Left ventricle myocardium inferior (tissue), 1 donor: ENCODE measurements at places on chromosomes 7 and 10.

DNA sequence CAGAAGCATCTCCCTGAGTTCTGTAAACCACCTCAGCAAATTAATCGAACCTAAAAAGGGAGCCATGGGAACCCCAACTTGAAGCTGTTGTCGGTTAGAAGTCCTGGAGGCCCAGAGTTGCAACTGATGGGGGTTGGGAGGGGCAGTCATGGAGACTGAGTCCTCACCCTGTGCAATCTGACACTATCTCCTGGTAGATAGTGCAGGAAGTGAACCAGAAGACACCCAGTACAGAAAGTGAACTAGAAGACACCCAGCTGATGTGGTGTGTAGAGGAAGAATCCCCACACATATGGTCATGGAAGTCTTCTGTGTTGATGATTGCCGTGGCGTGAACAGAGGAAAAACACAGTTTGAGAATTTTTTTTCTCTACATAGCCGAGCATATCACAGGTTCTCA lies 58.8 kb upstream of the SRRM3 start:
- no peak for DNase-seq

- no peak for DNase-seq
These were observed 142.1 kb downstream of the GRID1 start for GRCh38 chr10:86224354-86225102.

- no peak for DNase-seq
These were observed 282.3 kb upstream of the SHH start for GRCh38 chr7:156094350-156095146.

GRCh38 chr10:99921948-99922347 lies 87.8 kb downstream of the DNMBP start:
- no peak for DNase-seq

- no peak for DNase-seq
These were observed 770.9 kb downstream of the TNS3 start for GRCh38 chr7:46810986-46811385.

DNA sequence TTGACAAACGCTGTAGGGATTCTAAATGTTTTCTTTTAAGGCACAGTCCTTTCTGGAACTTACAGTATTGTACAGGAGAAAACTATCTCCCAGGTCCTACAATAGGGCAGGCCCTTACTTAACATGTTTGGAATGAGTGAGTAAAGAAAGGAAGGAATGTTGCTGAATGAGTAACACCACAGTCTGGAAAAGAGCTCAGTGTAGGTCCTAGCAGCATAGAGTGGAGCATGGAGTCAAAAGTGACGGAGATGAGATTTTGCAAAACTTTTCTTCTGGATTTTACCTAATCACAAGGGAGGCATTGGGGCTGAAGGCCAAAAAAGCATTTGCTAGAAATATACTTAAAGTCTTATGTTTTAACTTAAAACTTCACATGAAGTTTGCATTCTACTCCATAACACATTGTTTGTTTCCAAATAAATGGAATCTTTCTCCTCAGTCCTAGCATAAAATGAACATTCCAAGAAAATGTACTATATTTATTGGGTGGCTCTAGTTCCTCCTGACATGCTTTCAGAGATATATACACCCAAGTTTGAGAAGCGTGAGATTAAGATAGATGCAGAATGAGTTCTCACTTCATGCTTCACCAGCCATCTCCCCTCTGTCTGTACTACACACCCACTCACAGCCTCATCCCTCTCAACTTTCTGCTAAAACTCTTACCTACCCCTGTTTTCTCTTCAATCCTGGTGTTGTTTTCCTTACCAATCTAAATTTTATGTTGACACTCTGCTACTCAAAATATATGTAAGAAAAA lies 20.2 kb upstream of the ADD3 start:
- DNase-seq: no peak

DNA sequence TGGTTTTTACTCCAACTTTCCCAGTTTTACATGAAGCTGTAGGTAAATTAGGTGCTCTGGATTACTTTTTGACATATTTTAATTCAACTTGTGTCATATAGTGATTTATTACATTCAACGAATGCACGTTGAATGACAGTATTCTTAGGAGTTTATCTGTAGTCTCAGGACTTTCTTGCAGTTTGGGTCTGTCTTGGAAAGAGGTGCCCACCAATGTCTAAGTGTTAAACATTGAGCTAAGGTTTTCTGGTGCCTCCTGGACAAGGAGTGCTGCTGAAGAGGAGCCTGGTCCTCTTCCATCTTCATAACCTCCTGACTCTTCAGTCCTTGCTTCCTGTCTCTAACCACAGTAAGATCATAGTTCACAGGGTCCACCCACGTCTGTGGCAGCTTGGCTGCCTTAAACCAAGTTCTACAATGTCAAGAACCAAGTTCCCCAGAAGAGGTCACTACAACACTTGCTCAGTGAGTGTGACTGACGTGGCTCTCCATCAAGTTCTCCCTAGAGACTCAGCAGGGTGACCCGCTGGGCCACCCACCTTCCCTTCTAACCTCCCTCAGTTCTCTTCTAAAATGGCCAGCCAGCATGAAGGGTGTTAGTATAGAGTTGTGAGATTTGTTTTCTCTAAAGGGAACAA lies 6.1 kb downstream of the NPY start:
- DNase-seq: no peak

GRCh38 chr10:27440021-27440420 lies 64.1 kb upstream of the RAB18 start:
- DNase-seq: no peak

DNA sequence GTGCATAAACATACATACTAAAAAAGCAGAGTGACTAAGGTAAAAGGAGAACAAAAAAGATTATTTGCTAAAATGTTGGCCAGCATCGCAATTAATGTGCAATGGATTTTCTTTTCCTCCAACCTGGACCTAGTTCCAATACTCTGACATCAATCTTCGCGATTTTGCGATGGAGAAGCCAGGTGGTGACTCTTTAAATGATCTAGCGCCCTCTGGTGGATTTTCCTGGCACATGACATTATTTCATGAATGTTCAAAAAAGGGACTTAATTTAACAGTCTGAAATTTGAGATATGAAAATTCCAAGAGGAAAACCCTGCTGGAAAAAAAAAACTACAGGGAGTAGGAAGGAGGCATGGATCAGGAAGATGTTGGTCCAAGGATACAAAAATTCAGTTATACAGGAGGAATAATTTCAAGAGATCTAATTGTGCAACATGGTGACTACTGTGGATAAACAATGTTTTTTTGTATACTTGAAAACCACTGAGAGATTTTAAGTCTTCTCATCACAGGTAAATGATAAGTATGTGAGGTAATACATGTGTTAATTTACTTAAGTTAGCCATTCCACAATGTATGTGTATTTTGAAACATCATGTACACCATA lies 4.3 kb upstream of the KCNMA1 start:
- DNase-seq: no peak

- DNase-seq: no peak
These were observed 273.7 kb downstream of the PTPRN2 start for GRCh38 chr7:158313931-158314330.

- DNase-seq: no peak
These were observed 58.5 kb upstream of the PIK3CG start for GRCh38 chr7:106806556-106806955.

DNA sequence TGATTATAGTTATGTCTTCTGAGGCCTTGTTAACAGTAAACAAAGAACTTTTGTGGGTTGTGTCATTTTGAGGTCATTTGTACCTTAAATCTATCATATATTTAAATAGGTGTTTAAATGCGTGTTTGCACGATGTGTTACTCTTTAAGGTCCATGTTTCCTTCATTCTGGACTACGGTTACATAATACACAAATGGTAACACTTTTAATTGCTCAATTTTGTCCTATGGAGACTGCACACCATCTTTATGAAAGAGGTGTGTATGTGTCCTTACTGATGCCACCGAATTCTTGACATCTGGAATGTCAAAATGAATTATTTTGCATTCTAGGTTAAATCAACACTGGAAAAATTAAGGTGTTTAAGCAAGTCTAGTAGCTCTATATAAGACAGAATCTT lies 1.7 kb downstream of the PALS2 start:
- no peak for DNase-seq

GRCh38 chr7:92740134-92740533 lies 96.2 kb downstream of the CDK6 start:
- DNase-seq: no peak

- DNase-seq: no peak
These were observed 69.1 kb upstream of the CYP26C1 start for GRCh38 chr10:92991513-92991912.

- no peak for DNase-seq
These were observed 75.8 kb downstream of the LSMEM1 start for GRCh38 chr7:112556633-112557032.

DNA sequence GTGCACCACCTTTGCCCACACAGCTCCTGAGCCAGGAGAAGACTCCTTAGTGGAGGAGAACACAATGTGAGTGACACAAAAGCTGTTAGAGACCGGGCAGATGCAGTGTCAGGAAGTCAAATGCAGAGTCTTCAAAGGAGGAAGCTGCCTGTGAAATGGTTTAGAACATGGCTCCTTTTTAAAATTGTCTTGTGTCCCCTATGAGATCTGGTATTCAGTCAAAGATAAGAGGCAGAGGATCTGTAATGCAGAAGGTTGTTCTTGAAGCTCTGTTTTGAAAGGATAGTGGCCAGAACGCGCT lies 133.0 kb downstream of the VIPR2 start:
- no peak for DNase-seq

DNA sequence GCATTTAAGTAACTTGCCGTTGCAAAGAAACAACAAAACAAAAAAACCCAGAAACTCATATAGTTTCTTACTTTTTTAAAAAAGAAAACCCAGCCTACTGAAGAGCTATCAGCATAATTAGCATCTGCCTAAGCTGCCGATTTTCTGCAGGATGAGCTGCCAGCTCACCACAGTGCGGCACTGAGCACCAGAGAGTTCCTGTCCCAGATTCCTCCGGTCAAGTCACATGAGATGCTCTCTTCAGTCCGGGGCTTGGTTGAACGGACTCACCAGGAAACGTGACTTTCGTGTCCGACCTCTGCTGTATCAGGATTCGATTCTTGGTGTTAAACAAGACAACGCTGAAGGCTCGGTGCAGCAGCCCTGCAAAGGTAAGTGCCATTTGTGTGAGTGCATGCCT lies 3.2 kb downstream of the IDI2 start:
- peak; percentile 29 for DNase-seq

DNA sequence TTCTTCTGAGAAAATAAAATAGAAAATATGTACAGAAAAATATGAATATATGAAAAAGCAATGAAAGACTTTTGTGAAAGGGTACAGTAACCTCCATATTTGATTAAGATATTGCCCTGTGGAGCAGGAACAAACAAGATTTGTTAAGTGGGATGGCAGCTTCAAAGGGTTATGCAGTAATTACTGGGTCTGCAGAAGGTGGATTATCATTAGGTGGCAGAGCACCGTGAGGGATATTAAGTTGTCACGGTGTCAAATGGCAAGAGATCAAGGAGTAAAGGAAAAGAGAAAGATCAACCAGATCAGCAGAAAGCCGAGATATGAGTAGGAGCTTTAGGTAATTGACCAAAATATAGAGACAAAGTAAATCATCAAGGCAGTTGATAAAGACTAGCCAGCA lies 44.1 kb downstream of the DGKB start:
- no peak for DNase-seq

- DNase-seq: no peak
These were observed 108.7 kb downstream of the ZNF467 start for GRCh38 chr7:149664666-149665065.

DNA sequence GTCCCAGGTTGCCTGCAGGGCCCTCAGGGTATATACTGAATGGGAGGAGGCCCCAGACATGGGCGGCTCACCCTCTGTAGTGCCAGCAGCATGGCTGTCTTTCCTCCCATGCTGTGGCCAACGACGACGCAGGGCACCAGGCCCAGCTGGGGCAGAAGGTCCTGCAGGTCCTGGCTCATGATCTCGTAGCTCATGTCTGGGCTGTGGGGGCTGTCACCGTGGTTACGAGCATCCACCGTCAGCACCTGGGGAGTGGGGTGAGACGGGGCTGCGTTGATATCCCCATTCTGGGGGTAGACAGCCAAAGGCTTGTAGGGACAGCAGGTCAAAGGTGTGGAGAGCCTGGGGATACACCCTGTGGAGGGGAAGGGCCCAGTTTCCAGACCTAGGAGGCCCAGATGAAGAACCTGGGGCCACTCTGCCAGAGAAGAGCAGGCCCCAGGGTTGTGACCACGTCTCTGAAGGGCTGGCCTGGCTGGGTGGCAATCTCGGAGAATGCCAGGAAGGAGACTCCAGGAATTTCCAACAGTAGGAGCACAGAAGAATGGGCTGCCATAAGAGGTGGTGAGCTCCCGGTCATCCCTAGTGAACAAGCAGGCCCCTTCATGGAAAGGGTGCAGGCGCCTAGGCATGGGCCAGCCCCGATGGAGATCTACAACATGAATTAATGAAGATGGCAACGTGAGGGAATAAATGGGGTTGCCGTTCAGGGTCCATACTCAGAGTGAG lies 947 bp downstream of the ABHD11 start:
- DNase-seq: no peak

GRCh38 chr7:1631678-1632077 lies 38.4 kb upstream of the ELFN1 start:
- DNase-seq: no peak

- no peak for DNase-seq
These were observed 87.8 kb upstream of the RHEB start for GRCh38 chr7:151607464-151607867.

DNA sequence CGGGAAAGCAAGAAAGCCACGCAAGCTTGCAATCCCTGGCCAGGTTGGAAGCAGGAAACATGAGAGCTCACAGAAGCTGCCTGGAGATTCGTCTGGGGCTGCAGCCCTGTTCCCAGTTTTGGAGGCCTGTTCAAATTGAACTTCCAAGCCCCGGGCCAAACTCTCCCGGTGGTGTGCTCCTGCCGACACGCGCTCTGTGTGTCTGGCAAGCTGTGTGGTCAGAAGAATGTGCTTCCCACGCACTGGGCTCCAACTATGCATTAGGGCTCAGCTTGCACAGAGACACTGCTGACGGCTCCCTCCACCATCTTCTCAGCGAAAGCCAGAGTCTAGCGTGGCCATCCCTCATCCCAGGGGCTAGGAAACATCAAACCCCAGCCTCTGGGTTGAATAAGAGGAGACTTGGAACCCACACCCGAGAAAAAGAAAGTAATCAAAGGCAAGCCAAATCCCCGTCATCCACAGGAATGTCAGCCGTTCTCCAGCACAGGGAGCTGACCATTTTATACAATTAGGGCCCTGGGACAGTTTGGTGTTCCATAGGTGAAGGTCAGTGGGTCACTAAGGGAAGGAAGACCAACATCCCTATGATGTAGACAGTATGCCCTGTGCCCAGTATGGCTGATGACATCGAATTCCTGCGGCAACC lies 107.2 kb downstream of the FGFR2 start:
- DNase-seq: peak; percentile 20

DNA sequence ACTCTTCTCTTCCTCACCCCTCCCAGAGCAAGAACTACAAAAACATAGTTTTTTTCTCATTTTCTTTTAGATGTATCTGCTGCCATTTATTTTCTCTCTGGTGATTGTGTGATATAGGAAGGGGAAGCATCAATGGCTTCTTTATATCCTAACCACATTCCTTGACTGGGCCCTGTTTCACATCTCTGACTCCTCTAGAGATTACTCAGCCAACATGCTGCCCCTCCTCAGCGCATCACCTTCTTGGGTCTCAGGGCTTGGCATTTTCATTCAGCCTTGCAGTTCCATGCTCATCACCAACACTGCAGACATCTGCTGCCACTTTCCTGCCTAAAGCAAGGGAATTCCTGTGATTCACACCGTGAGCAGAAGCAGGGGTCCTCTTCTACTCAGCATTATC lies 705.5 kb downstream of the AUTS2 start:
- DNase-seq: no peak
